ENCODE measurements at places on chromosomes 11 and 22. TPM values are rescaled to one million over a fixed set of nuclear protein-coding genes. Genes with fewer than 3 reads are reported as not detected.

DNA sequence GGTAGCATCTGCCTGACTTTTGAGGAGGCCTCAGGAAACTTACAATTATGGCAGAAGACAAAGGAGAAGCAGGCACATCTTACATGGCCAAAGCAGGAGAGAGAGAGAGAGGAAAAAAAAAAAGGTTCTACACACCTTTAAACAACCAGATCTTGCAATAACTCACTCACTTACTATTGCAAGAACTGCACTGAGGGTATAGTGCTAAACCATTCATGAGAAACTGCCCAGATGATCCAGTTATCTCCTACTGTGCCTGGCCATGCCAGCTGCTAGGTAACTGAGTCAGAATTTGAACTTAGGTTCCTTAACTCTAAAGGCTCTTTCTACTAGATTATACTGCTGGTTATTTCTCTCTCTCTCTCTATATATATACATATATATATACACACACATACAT, 7.3 kb downstream of the HORMAD2 start:
- no peak overlapping the region for H3K4me3 ChIP-seq
- H3K27ac ChIP-seq = no peak overlapping the region
- no peak for DNase-seq
- no peaks in the 10 kb centered on the region for H3K27me3 ChIP-seq
- H3K36me3 ChIP-seq = no peaks in the 10 kb centered on the region

DNA sequence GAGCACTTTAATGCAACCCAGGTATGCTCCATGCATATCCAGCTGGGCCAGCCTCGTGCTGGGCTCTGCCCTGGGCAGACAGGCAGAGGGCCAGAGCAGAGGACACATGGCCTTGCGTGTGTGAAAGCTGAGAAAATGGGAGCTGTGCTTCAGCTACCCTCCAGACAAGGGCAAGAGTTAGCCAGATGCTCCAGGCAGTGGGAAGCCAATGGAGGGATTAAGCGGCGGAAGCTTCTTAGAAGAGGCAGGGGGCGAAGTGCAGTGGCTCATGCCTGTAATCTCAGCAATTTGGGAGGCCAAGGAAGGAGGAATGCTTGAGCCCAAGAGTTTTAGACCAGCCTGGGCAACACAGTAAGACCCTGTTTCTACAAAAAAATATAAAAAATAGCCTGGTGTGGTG, 9.8 kb upstream of the ARHGEF17 start:
- H3K4me3 ChIP-seq = no peak overlapping the region
- no peak for DNase-seq
- no peaks in the 10 kb centered on the region for H3K36me3 ChIP-seq
- H3K27me3 ChIP-seq = no peaks in the 10 kb centered on the region

GRCh38 chr11:127003260-127003981, 2.9 kb upstream of the KIRREL3 start:
- peak overlapping the region; percentile 68 for H3K4me3 ChIP-seq
- H3K36me3 ChIP-seq = no peaks in the 10 kb centered on the region
- H3K27me3 ChIP-seq = peaks cover 40% of the 10 kb centered on the region

DNA sequence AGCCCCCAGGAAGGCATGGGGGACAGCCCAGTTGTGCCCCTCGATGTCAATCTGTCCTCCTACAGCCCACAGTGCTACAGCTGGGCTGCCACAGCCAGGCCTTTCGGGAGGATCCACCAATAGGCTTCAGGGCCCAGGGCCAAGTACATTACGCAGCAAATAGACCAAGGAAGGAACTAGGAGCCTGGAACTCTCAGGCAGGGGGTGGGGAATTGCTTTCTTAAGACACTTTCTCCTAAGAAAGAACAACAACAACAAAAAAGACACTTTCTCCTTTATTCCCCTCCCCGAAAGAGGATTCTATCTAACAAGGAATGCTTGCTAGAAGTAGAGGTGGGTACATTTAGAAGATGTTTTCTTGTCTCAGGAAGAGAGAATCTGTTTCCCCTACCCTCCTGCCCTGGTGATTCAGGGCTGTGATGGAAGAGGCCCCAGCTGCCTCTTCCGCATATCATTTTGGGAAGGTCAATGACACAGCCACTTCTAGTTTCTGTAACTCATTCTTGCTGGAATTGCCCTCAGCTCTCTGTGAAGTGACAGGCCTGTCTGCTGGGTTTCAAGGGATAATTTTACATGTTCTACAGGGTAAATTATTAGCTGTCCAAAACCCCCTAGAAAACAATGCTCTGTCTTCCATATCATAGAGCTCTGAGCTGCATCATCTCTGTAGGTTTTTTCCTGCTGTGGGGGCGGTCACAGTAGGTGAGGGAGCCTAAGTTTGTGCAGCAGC, 6.0 kb upstream of the MALAT1 start:
- no peak overlapping the region for H3K27ac ChIP-seq
- peak overlapping the region; percentile 62 for H3K4me3 ChIP-seq
- H3K36me3 ChIP-seq = no peaks in the 10 kb centered on the region
- peaks cover 29% of the 10 kb centered on the region for H3K4me1 ChIP-seq
- no peak for DNase-seq

DNA sequence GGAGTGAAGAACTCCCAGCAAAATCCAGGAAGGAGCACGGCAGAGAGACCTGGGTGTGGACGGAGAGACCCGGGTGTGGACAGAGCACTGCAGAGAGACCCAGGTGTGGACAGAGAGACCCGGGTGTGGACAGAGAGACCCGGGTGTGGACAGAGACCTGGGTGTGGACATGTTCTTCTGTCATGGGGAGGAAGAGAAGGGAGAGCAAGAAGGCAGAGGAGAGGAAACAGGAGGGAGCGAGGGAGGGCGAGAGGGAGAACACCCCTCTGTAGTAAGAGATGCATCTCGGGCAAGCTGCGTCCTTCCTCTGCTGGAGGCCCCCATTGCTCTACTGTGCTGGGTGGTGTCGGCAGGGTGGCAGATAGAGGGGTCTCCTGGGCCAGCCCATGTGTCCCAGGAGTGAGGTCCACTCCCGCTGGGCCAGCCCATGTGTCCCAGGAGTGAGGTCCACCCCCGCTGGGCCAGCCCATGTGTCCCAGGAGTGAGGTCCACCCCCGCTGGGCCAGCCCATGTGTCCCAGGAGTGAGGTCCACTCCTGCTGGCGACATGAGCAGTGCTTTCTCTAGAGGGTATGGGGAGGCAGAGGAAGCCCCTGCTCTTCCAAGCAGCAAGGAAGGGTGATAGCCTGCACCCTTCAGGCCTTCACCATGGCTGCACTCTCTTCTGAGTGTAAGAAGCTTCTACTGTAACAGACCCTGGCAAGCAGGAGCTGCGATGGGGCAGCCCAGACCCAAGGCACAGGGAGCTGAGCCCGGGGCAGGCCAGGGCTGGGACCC, 934.2 kb downstream of the BRD1 start:
- H3K27ac ChIP-seq = no peak overlapping the region
- no peaks in the 10 kb centered on the region for H3K4me1 ChIP-seq
- H3K27me3 ChIP-seq = no peaks in the 10 kb centered on the region
- no peak overlapping the region for H3K4me3 ChIP-seq
- H3K36me3 ChIP-seq = peaks cover 2% of the 10 kb centered on the region
- DNase-seq = no peak

DNA sequence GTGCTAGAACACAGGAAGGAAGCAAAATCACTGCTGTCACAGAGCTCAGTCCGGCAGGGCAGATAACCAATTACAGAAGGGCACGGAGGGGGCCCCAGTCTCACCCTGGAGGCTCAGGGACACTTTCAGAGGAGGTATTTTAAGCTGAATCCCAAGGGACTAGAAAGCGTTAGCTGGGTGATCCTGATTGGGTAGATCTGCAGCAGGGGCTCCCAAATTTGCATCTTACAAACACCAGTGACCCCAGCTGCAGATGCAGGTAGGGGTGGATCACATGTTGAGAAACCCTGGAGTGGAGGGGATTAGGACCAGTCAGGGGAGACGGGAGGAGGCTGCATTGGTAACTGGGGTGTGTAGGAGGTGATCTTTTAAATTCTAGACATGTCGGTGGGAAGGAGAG, 91.4 kb downstream of the CSNK2A3 start:
- no peaks in the 10 kb centered on the region for H3K36me3 ChIP-seq
- H3K4me1 ChIP-seq = no peaks in the 10 kb centered on the region
- H3K27me3 ChIP-seq = no peaks in the 10 kb centered on the region
- H3K27ac ChIP-seq = no peak overlapping the region
- H3K4me3 ChIP-seq = no peak overlapping the region

GRCh38 chr11:119493712-119494111, 70.7 kb upstream of the THY1 start:
- H3K4me1 ChIP-seq = peaks cover 11% of the 10 kb centered on the region
- peak; percentile 83 for DNase-seq
- H3K27ac ChIP-seq = no peak overlapping the region
- no peak overlapping the region for H3K4me3 ChIP-seq
- no peaks in the 10 kb centered on the region for H3K36me3 ChIP-seq

DNA sequence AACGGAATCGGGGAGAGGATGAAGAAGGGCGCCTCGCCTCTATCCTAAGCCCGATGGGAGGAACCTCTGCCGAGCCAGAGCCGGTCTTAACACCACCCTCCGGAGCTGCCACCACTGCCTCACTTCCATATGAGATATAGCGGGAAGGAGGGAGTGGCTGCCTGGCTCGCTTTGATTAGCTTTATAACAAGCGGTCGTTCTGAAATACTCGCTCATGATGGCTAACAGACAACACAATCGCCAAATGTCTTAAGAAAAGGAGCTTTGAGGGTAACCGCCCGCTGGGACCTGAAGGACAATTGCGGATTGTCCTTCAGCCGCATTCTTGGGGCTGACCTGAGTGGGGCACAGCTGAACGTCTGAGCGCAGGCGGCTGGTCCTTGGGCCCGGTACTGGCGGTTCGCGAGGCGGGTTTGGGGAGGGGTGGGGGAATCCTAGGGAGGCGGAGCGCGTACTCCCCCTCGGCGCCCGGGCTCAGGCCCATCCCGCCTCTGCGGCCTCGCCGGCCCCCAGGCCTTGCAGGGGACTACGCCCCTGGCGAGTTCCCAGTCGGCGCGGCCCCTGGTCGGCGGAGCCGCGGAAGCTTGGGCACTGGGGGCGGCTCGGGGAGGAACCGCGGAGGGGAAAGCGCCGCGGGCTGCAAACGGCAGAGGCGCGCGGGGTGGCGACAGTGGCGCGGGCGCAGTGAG, at the start of gene PLAAT5:
Gene PLAAT5, minus strand, starts transcription at position 617 of the 689 bp plus-strand sequence. Its CDS starts 133 bp downstream, at position 484.
- H3K4me1 ChIP-seq = 0 out of 2 replicates have a peak, but pooled peaks cover 2% of the 10 kb centered on the region
- H3K4me3 ChIP-seq = peak within 1 kb of the TSS; percentile 71
- 0 out of 2 replicates have a peak, but pooled peaks cover 2% of the 10 kb centered on the region for H3K27me3 ChIP-seq
- peak; percentile 58 for DNase-seq

GRCh38 chr11:50088231-50088630, 55.6 kb downstream of the OR4C45 start:
- H3K4me1 ChIP-seq = no peaks in the 10 kb centered on the region
- DNase-seq = no peak
- peaks cover 26% of the 10 kb centered on the region for H3K36me3 ChIP-seq
- no peak overlapping the region for H3K27ac ChIP-seq
- no peak overlapping the region for H3K4me3 ChIP-seq

GRCh38 chr22:33321466-33321865, 263.3 kb upstream of the SYN3 start:
- no peaks in the 10 kb centered on the region for H3K27me3 ChIP-seq
- no peaks in the 10 kb centered on the region for H3K36me3 ChIP-seq
- no peak for DNase-seq
- H3K4me1 ChIP-seq = no peaks in the 10 kb centered on the region
- no peak overlapping the region for H3K27ac ChIP-seq

DNA sequence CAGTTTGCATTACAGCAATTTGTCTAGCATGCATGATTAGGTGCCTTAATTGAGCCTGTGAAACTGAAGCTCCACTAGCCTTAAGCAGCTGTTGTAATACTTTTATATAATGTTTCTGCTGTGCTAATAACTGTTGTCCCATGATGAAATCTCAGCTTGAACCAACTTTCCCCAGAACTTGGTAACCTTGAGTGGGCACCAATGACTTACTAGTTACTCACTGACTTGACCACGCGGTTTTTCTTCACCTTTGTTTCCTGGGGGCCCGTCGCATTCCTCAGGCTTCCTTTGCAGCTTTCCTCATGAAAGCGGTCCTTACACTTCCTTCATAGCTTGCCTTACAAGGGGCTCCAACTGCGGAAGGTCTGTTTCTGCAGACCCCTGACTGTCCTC, 11.2 kb upstream of the GLYATL1 start:
- H3K4me3 ChIP-seq = peak overlapping the region; percentile 76
- H3K36me3 ChIP-seq = no peaks in the 10 kb centered on the region
- H3K27ac ChIP-seq = no peak overlapping the region
- H3K4me1 ChIP-seq = peaks cover 2% of the 10 kb centered on the region

- no peak for DNase-seq
- no peak overlapping the region for H3K27ac ChIP-seq
- H3K27me3 ChIP-seq = no peaks in the 10 kb centered on the region
- H3K4me1 ChIP-seq = peaks cover 1% of the 10 kb centered on the region
- H3K36me3 ChIP-seq = no peaks in the 10 kb centered on the region
Measured at GRCh38 chr22:26516503-26516902, 4.2 kb upstream of the TFIP11 start.

DNA sequence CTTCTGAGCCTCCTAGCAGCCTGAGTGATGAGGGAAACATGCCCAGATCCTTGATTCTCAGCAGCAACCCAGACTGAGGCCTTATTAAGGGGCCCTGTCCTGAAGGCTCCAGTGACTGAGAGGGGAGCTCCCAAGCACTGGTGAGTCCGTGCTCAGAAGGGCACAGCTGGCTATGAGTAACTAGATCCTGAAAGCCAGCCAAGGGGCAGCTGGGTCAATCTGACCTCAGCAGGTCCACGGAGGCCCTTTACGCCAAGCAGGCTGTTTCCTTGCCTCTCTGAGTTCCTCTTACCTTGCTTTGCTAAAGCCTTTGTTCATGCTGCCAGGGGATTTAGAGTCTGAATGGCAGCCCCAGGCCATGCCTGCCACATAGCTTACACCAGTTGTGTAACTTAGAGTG, 19.3 kb upstream of the MIEF1 start:
- DNase-seq = no peak
- no peaks in the 10 kb centered on the region for H3K36me3 ChIP-seq
- no peak overlapping the region for H3K4me3 ChIP-seq
- H3K27ac ChIP-seq = no peak overlapping the region
- H3K4me1 ChIP-seq = no peaks in the 10 kb centered on the region
- H3K27me3 ChIP-seq = no peaks in the 10 kb centered on the region

- no peak overlapping the region for H3K27ac ChIP-seq
- no peaks in the 10 kb centered on the region for H3K27me3 ChIP-seq
- no peaks in the 10 kb centered on the region for H3K36me3 ChIP-seq
Measured at GRCh38 chr11:128919216-128919615, 23.5 kb downstream of the TP53AIP1 start.

- no peaks in the 10 kb centered on the region for H3K27me3 ChIP-seq
- H3K36me3 ChIP-seq = no peaks in the 10 kb centered on the region
- no peak for DNase-seq
Measured at GRCh38 chr11:24082860-24083259, 414.0 kb upstream of the LUZP2 start.

Gene LRRN4CL
- total RNA-seq = 0.79 TPM

Gene TSPAN32
- not detected for total RNA-seq

Gene MOB2
- total RNA-seq = 24.2 TPM

Gene DDI1
- total RNA-seq = not detected

Gene KRTAP5-9
- total RNA-seq = not detected
